Right ventricle myocardium superior (tissue), 1 donor: ENCODE measurements at places on chromosomes 13 and 19. TPM values are rescaled to one million over a fixed set of nuclear protein-coding genes. Genes with fewer than 3 reads are reported as not detected.

Gene SHC2
- total RNA-seq: 8.8 TPM

Gene CBY2
- total RNA-seq: not detected

Gene ZNF677
- 21.1 TPM for total RNA-seq

Gene CERS1
- total RNA-seq: 0.24 TPM

- no peak for DNase-seq
Observed at GRCh38 chr13:52665325-52665724, 12.7 kb downstream of the SUGT1 start.

GRCh38 chr13:105159841-105160240 lies 1375.6 kb downstream of the EFNB2 start:
- DNase-seq: no peak

GRCh38 chr13:74794147-74794546 lies 659.9 kb upstream of the KLF12 start:
- DNase-seq: no peak

DNA sequence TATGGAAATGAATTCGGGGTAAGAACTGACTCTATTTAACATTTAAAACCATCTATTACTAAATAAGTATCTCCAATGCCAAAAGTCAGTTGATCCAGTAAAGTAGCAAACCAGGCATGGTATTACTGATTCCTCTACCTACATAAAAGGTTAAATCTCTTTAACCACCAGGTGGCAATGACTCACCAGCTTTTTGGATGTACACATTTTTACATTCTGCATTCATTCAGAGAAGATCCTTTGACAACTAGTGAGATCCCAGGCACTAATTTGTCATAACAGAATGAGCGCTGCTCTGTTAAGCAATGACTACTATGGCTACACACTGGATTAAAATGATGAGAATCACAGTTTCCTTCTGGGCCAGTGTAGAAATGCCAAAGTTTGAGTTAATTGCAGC lies 329.8 kb upstream of the GPC6 start:
- DNase-seq: no peak

DNA sequence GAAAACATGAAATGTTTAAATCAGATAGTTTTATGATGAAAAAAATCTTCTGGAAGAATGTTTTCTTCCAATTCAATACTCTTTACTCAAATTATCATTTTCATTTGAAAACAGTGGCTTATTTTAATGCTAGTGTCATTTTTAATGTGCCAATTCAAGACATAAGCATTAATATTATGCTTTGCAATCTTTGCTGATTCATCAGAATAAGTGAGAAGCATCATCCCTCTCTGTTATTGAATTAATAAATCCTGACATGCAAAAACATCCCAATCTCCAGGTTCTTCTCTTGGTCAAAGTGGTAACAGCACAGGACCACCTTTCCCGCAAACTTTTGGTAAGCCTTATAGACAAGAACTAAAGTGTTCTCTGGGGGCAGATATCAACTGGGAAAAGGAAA lies 3.8 kb downstream of the INTS6 start:
- no peak for DNase-seq
